ENCODE measurements at places on chromosomes 5 and 9. TPM values are rescaled to one million over a fixed set of nuclear protein-coding genes. Genes with fewer than 3 reads are reported as not detected.

The LHX6 gene
- total RNA-seq = 0.24 TPM

The SERF1B gene
- total RNA-seq = 69.7 TPM

The PLPP6 gene
- total RNA-seq = 10.0 TPM

The MUSK gene
- not detected for total RNA-seq

The CCDC171 gene
- 0.41 TPM for total RNA-seq

The PCDHA6 gene
- 0.09 TPM for total RNA-seq

The ZER1 gene
- 15.1 TPM for total RNA-seq

The IFNA2 gene
- total RNA-seq = not detected

The DAB2 gene
- 10.6 TPM for total RNA-seq

The ZNF658 gene
- total RNA-seq = 2.0 TPM

The ARHGEF39 gene
- total RNA-seq = 15.4 TPM

The SCGB3A1 gene
- total RNA-seq = not detected

The IFNA21 gene
- total RNA-seq = not detected

The STPG3 gene
- total RNA-seq = not detected

The TAF11L10 gene
- total RNA-seq = not detected

The PTPA gene
- 135 TPM for total RNA-seq

The GFI1B gene
- not detected for total RNA-seq

The RXRA gene
- total RNA-seq = 27.6 TPM
